ENCODE measurements at places on chromosomes 2 and 18.

DNA sequence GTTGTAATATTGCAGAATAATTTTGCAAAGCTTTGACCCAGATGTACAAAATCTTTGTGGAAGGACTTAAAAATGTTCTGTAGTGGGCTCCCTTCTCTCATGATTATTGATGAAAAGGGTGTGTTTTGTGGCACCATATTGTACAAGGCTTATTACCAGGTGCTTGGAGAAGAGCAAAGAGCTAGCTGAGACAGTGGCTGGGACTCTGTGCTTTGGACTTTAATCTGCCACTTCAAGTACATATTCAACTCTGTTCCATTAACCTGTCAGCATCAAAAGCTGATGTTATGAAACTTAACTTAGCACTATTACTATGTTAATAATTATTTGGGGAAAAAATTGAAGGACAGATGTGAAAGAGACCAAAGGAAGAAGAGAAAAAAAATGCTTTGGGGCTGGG, 31.0 kb downstream of the CCDC195 start:
- DNase-seq: no peak

DNA sequence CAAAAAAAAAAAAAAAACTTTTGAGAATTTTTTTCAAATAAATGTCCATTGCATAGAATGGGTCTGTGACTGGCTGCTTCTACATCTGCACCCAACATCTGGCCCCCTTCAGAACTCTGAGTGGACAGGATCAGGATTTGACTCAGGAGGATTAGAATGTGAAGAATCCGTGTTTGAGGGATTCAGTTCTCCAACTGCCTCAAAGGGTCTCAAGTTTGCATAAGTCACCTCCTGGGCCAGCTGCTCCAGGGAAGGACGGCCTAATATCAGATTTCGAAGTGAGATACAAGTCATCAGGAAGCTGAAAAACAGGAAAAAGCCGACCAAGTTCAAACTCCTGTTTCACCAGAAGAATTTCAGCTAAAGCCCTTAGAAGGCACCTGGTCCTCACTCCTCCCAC, 10.9 kb downstream of the MAT2A start:
- no peak for DNase-seq

DNA sequence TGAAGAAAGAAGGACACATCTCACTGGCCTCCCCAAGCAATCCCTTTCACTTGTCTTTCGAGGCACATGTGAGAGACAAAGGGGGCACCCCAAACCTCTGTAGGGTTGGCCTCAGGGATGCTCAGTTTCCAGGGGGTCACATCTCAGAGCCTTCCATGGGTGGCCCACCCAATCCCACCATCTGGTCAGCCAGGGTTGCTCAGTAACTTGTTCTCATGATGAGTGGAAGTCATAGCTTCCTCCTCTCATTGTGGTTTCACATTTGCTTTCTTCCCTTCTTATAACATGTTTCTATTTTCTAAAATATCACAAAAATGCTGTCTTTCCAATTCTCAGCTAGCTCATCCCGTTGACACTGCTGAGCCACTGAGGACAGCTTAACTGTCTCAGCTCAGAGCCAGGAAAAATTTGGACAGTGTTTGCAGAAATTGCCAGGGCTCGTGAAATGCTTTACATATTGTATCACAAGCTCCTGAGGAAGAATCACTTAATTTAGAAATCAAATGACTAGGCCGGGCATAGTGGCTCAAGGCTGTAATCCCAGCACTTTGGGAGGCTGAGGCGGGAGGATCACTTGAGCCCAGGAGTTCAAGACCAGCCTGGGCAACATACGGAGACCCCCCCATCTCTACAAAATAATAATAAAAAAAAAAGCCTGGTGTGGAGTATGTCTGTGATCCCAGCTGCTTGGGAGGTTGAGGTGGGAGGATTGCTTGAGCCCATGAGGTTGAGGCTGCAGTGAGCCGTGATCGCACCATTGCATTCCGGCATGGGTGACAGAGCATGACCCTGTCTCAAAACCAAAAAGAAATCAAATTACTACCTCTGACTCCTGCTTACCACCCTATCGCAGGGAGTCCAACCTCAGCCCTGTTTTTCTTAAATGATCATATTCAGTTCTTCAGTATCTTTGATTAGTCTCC, 129.3 kb downstream of the PRKCE start:
- no peak for DNase-seq

DNA sequence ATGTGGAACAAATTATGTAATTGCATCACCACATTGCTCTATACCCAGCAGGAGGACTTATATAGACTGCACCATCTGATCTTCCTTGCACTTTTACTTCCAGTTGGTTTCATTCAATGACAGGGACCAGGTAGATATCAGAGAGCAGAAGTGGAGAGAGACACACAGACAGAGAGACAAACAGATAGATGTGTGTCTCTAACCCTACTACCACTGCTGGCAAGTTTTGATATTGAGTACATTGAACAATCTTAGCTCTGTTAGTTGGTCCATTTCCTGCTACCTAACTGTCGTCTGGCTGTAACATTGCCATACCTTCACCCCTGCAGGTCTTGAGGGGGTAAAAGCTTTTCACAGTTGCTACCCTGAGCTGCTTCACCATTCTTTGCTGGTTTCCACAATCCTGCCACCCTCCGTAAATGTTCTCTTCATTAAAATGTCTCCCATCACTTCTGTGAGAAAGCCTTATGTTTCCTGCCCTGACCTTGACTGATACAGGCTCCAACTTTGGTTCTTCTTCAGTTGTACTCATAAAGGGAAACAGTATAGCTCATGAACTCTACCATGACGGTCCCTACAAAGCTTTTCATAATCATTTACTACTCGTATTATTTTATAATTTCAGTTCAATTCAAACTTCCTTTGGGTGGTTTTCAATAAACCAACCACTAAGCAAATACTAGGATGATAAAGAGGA, 62.3 kb upstream of the ITGA4 start:
- DNase-seq: no peak

Measured in COR-L47 (cell line).